Activated naive CD4-positive, alpha-beta T cell treated with anti-CD3 and anti-CD28 coated beads, Interleukin-2, amount 10 ng/mL, durations not matched to agents 7 days and 5 days (primary cell): ENCODE measurements at places on chromosomes 4 and X.
A peak's percentile ranks its signal among the peaks of the same experiment; 100 is the strongest.

DNA sequence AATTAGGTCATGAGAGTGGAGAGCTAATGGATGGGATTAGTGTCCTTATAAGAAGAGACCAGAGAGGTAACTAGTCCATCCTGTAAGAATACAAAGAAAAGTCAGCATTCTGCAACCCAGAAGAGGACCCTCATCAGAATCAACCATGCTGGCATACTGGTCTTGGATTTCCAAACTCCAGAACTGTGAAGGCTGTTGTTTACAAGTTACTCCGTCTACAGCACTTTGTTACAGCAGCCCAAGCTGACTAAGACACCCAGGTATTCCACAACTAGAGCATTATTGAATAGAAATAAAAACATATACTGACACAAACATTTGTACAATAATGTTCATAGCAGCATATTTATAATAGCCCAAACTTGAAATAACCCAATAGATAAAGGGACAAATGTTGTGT lies 9.2 kb downstream of the TMEM156 start:
- DNase-seq = no peak

GRCh38 chrX:47540754-47541538 lies 20.1 kb upstream of the ARAF start:
- DNase-seq = peak; percentile 22

DNA sequence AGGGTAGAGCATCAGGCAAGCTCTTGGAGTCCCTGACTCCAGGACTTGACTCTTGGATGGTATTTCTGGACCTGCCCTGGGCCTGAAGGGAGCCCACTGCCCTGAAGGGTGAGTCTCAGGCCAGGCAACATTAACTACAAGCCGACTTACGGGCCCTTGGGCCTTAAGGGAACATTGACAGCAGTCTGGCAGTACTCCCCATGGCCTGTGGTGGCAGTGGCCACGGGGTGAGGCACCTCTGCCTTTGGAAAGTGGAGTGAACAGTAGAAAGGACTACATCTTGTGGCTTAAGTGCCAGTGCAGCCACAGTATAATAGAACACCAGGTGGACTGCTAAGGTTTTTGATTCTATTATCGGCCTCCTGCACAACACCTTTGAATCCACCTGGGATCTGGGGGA lies 36.3 kb downstream of the SH3BGRL start:
- no peak for DNase-seq

DNA sequence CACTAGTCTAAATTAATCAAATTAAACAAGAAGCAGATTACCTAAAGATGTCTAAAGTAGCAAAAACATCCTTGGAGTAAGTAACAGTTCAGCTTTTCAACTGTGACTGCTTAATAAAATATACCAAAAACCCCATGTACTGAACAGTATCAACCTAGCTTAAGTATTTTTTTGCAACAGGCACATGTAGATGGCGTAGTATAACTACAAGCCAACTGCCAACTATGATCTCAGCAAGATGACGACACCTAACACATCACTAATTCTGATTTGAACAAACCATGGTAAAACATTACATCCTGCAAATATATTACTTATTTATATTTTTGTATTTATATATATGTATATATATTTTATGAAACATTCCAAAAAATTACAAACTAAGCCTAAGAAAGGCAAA lies 24.5 kb downstream of the DHX15 start:
- DNase-seq = no peak

GRCh38 chrX:53116101-53116500 lies 22.2 kb downstream of the KANTR start:
- no peak for DNase-seq

DNA sequence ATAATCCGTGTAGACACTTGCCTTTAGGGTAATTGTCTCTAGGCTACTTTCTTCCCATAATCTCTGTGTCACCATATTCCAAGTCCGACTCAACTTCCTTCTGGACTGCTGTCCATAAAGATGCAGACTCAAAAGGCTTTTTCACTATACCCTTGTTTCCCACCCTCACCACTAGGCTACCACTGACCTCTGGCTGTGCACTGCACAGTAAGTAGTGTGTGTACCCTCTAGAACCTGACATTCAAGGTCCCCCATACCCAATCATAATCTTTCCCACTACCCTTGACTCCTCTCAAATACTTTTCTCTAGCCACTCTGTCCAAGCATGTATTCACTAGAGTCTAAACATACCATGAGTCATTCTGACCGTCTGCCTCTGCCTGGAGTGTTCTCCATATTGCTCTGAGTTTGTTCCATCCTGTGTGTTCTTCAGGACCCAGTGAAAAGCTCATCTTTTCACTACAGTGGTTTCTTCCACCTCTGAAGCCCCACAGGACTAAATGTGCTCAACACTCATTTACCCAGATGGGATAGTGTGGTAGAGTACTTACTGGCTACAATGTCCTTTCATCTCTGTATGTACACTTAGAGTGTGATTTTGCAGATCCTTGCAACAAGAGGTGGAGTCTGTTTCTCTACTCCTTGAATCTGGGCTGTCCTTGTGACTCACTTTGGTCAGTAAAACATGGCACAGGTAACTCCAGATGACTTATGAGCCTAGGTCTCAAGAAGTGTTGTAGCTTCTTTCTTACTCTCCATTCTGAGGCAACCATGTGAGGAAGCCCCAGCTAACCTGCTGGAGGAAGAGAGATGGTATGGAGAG lies 17.4 kb downstream of the JADE3 start:
- no peak for DNase-seq
